ENCODE measurements at places on chromosomes 3 and 15.
A peak's percentile ranks its signal among the peaks of the same experiment; 100 is the strongest.

DNA sequence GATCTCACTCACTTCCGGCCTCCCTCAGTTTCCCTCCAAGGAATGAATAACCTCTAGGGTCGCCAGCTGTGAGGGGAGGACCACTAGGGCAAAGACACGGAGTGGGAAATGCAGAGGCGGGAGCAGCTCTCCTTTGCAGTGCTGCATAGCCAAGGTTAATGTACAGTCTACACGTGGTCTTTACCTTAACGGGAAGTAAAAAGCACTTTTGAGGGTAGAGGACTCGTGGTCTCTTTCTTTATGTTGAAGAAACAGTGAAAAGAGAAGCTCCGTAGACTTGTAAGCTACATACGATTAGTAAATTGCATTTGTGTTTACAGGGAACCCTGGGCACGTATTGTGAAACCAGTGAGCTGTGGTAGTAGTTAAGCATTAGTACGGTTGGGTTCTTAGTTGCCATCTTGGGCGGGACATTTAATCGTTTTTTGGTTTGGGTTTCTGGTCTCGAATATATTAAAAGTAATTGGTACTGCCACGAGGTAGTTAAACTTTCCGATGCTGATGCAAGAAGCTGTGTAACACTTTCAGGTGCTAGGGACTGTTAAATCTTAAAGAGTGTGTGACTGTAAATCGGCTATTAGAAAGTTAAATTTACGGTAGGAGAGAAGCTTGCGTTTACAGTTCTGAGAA is 828 bp downstream of the U2SURP start:
- DNase-seq = no peak

GRCh38 chr3:47475570-47476329 is at the start of gene SCAP:
SCAP (minus strand) TSS chr3:47475941; CDS start chr3:47442993, 32,948 bp downstream.
- peak; percentile 69 for DNase-seq

GRCh38 chr15:36601952-36602351 is 22.5 kb downstream of the CDIN1 start:
- no peak for DNase-seq

DNA sequence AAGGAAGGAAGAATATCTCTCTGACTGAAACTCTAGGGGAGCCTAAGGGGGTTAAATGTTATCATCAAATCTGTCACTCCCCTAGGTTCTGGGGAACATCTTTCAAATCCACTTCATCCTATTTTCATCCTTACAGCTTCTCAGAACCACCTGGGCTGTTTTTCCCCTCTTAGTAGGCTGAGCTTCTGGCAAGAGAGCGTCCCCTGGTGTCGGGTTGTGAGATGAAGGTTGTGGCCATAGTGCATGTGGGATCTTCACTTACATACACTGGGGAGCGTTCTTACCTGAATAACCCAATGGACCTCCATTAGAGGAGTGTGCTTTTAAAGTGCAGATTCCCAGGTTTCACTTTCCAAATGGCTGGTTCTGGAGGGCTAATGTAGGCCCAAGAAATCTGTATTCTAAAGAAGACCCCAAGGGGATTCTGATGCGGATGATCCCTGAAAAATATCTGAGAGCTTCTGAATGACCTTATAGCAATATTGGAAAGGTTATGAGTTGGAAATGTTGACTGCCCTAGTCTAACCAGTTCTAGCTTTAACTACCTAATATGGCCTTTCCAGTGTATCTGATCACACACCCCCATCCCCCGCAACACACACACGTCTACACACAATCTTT is 663.7 kb downstream of the AGBL1 start:
- DNase-seq = no peak

DNA sequence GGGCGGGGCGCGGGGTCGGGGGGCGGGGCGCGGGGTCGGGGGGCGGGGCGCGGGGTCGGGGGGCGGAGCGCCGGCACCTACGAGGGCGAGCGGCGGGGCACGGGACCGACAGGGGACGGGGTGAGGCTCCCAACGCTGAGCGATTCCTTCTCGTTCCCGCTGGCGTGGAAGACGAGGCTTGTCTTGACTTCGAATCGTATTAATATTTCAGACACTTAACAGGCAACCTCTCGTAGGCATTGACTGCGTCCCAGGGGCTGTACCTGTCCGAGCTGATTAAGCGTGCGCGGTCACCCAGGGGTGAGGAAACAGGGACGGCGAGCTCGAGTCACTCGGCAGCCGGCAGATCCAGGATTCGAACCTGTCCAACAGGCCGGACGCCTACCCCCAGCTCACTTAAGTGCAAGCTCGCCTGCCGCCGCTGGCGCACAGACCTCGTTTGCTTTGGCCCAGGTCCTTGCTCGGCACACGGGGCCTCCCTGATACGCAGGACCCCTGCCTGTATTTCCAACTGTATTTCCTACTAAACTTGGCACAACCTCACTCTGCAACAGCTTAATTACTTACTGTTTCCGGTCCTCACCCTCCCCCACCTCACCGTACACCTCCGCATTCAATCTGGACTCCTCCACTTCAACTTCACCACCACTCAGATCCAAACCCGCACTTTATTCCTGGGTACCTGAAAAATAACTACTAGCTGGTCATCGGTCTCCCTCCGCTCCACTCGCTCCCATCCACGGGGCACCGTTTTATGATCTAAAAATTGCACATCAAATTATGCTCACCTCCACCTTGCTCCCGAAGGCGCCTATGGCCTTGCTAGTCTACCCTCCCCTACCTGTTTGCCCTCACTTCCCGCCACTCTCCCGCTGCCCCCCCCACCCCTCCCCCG is 722 bp upstream of the ZXDC start:
- DNase-seq = no peak

DNA sequence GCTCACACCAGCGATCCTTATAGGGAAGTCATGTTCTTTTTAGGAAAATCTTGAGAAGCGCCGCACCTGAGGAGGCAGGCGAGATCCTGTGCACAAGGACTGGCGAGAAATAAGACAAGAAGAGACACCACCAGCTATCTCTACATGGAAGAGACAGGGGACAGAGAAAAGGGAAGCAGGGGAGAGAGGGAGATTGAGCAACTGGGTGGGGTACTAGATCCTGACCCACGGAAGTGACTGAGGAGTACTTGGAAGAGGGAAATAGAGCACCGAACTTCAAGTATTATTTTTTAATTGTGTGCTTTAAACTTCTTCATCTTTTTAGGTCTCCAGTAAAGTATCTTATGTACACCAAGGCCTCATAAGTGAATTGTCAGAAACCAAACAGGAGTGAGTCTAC is 742.0 kb upstream of the LMCD1 start:
- DNase-seq = no peak

DNA sequence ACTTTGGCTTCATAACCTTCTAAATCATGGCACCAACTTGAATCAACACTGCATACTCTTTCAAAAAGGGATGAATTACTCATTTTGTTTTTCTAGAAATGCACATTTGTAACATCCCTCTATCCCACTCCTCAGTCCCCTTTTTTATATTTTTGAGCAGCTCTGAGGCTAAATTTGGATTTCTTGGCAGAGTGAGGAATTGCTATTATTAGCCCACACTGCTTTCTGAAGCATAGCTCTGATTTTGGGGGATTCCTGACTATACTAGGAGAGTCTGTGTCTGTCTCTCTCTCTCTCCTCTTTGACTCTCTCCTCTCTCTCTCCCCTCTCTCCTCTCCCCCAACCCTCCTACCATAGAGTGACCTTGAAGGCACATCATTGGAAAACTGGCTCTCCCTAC is 76.6 kb downstream of the RBPMS2 start:
- no peak for DNase-seq

DNA sequence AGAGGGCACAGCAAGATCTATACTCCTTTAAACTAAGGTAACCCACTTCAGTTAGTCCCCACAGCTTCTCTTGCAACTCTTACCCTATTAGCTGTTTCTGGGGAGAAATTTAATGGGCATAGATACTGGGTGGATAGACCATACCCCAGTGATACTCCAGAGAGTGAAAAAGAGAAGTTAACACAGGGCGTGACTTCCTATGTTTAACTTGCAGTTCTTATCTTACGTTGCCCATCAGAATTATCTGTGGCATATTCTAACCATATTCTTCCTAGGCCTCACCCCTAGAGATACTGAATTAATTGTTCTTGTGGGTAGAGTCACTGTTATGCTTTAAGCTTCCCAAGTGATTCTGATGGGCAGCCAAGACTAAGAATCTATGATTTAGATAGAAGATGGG is 485.4 kb upstream of the TPRG1 start:
- DNase-seq = no peak

DNA sequence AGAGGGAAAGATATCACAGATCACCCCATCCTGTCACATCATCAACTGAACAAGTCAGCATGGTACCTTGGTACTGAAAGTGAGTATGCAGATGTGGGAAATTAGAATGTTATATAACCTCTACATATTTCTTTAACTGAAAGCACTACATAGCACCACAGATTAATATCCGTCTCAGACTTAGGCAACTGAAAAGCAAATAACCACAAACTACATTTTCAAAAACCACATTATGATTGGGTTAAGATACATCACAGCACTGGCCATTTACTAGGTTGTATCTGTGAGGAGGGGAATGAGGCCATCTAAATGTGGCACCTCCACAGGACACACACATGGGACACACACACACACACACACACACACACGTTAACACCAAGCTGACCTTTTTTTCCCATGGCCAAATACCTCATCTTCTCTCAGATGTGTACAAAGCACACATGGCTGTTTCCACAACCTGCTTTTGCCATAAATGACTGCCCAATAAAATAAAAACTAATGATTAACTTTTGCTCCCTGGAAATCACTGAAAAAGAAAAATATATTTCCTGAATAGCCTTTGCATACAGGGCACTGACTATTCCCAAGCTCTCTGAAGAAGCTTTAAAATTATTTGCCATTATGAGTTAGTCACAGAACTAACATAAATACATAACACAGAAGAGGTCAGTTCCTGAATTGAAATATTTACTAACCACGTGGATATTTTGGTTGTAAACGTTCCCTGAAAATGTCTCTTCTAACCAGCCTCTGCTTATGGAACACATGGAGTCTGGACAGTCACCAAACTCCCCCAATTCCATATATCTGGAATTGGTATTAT is 60.1 kb downstream of the SUMF1 start:
- DNase-seq = no peak

- no peak for DNase-seq
Observed at GRCh38 chr3:55854494-55854893, 367.4 kb upstream of the WNT5A start.

GRCh38 chr15:100570735-100571313 is 31.2 kb downstream of the LINS1 start:
- no peak for DNase-seq

GRCh38 chr15:35986191-35986721 is 440.3 kb upstream of the DPH6 start:
- DNase-seq = no peak

DNA sequence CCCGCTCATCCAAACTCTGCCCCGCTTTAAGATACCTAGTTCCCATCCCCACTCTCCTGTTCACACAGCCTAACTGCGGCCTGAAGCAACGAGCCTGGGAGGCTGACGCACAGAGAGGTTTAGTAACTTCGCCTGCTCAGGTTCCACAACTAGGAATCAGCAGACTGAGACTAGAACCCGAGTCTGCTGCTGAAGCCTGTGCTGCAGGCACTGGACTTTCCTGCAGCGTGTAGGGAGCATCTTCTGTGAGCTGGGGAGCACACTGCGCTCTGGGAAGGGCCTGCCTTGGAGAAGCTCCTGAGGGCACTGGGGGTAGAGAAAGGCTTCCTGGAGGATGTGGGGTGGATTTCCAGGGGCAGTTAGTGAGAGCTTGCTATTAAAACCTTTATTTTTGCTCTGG is 4.8 kb upstream of the MAP6D1 start:
- no peak for DNase-seq

DNA sequence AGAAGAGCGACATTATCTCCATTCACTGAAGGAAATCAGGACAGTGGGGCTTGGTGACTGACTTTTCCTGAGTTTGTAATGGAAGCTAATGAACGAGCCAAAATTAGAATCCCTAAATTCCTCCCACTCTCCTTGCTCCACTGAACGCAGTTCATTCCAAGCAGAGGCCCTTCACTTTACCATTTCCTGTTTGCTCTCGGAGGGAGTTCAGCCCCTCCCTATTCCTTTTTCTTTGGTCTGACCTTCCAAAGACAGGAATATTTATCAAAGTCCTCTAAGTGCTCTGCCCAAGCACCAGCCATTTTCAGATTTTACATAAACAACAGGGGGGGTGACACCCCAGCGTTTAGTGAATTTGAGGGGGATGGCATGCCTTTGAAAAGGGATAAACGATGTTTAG is 24.0 kb upstream of the PTPRG start:
- no peak for DNase-seq

- DNase-seq = no peak
Observed at GRCh38 chr15:65370885-65371284, 6.9 kb downstream of the IGDCC3 start.

DNA sequence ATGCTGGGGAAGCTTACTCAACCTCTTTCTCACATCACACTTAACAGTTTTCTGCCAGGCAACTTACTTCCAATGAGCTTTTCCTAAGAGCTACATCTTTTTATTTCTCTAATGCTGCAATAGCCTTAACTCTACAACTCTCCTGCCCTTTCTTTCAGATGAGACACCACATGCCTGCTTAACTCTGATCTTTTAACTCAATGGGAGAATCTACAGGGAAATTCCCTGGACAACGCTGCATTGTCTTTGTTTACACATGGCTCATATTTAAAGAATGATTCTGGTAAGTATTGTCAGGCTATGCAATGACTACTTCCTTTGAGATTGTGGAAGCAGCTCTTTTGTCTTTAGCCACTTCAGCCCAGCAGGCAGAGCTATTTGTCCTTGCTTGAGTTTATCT is 353.1 kb upstream of the BCHE start:
- no peak for DNase-seq

- no peak for DNase-seq
Observed at GRCh38 chr15:57675481-57676181, 30.9 kb upstream of the POLR2M start.

GRCh38 chr15:54803134-54803808 is 393.5 kb downstream of the RSL24D1 start:
- DNase-seq = no peak

- peak; percentile 13 for DNase-seq
Observed at GRCh38 chr3:135081856-135082434, 286.9 kb downstream of the EPHB1 start.

GRCh38 chr3:159149633-159150032 is 347.8 kb downstream of the MFSD1 start:
- no peak for DNase-seq

All from hippocampal formation (tissue), 2 donors.